ENCODE measurements at places on chromosomes 4 and X.

GRCh38 chrX:154348114-154348531 lies 26.3 kb downstream of the FLNA start:
- H3K4me3 ChIP-seq, result no peak overlapping the region
- no peak overlapping the region for H3K27ac ChIP-seq
- no peak for DNase-seq

GRCh38 chr4:37650481-37650880 lies 35.7 kb downstream of the RELL1 start:
- H3K27me3 ChIP-seq, result no peaks in the 10 kb centered on the region
- peaks cover 14% of the 10 kb centered on the region for H3K36me3 ChIP-seq
- DNase-seq, result no peak
- H3K4me1 ChIP-seq, result peaks cover 5% of the 10 kb centered on the region
- H3K4me3 ChIP-seq, result no peak overlapping the region

- H3K27me3 ChIP-seq, result no peaks in the 10 kb centered on the region
- H3K4me1 ChIP-seq, result no peaks in the 10 kb centered on the region
- H3K27ac ChIP-seq, result no peak overlapping the region
- no peaks in the 10 kb centered on the region for H3K36me3 ChIP-seq
- no peak overlapping the region for H3K4me3 ChIP-seq
- DNase-seq, result no peak
These were observed 280.2 kb upstream of the GALNTL6 start for GRCh38 chr4:171532968-171533367.

- DNase-seq, result no peak
- no peak overlapping the region for H3K27ac ChIP-seq
- H3K27me3 ChIP-seq, result no peaks in the 10 kb centered on the region
- H3K4me1 ChIP-seq, result no peaks in the 10 kb centered on the region
- no peak overlapping the region for H3K4me3 ChIP-seq
- no peaks in the 10 kb centered on the region for H3K36me3 ChIP-seq
These were observed 38.8 kb upstream of the MAD2L1 start for GRCh38 chr4:120105472-120105871.

GRCh38 chr4:123819362-123820035 lies 422.9 kb downstream of the SPRY1 start:
- no peaks in the 10 kb centered on the region for H3K4me1 ChIP-seq
- no peak overlapping the region for H3K4me3 ChIP-seq
- no peaks in the 10 kb centered on the region for H3K27me3 ChIP-seq
- H3K27ac ChIP-seq, result no peak overlapping the region
- H3K36me3 ChIP-seq, result no peaks in the 10 kb centered on the region

- no peak for DNase-seq
- peaks cover 4% of the 10 kb centered on the region for H3K4me1 ChIP-seq
- no peak overlapping the region for H3K27ac ChIP-seq
- no peaks in the 10 kb centered on the region for H3K27me3 ChIP-seq
- no peak overlapping the region for H3K4me3 ChIP-seq
These were observed 22.3 kb downstream of the RAP1GDS1 start for GRCh38 chr4:98283219-98284189.

DNA sequence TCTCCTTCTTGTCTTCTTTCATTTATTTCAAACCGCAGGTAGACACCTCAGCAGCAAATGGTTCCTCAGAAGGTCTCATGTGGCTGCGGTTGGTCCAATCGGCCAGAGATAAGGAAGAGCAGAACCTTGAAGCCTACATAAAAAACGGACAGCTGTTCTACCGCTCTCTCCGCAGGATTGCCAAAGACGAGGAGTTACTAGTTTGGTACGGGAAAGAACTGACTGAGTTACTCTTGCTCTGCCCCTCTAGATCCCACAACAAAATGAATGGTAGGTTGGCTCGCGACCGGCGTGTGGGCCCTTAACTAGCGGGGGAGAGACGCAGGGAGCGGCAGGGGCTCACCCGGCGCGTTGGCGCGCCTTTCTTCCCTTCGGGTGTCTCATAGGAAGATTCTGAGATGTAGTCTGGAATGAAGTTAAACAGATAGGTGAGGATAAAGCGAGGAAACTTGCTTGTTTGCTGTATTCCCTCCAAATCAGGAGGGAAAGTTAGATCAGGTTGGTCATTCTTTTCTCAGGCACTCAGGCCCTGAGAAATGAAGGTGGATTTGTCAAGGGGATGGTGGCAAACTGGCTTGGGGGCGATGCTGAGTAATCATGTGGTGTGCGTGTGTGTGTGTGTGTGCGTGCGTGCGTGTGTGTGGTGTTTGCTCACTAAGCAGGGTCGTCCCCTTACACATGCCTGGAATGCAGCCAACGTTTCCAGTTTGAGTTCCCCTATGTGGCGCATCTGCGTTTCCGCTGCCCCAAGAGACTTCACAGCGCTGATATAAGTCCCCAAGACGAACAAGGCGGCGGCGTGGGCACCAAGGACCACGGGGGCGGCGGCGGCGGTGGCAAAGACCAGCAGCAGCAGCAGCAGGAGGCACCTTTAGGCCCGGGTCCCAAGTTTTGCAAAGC lies 4.2 kb downstream of the PRDM8 start:
- peaks cover 27% of the 10 kb centered on the region for H3K36me3 ChIP-seq
- peak overlapping the region; percentile 65 for H3K27ac ChIP-seq
- H3K4me3 ChIP-seq, result peak overlapping the region; percentile 68
- peaks cover 19% of the 10 kb centered on the region for H3K4me1 ChIP-seq
- peak; percentile 75 for DNase-seq

GRCh38 chr4:86810847-86811246 lies 38.3 kb downstream of the SLC10A6 start:
- no peaks in the 10 kb centered on the region for H3K27me3 ChIP-seq
- H3K4me3 ChIP-seq, result no peak overlapping the region
- no peak for DNase-seq
- H3K4me1 ChIP-seq, result no peaks in the 10 kb centered on the region

DNA sequence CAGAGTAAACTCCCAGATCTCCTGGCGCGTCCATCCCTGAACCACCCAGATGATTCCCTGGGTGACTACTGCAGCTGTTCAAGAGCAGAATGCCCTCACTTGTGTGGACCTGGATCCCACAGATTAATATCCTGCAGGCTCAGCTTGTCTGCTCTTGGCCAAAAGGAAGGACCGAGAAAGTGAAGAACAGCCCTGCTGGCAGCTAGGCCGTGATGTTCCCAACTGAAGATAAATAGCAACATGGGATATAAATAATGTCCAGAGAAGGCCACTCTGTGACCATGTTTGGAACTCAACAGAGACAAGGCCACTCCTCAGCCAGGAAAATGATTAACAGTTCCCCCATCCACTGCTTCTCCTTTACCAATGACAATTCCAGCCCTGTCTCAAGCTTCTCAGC lies 21.5 kb downstream of the SUPT20HL2 start:
- H3K27ac ChIP-seq, result no peak overlapping the region
- no peak for DNase-seq
- no peaks in the 10 kb centered on the region for H3K36me3 ChIP-seq
- H3K4me1 ChIP-seq, result no peaks in the 10 kb centered on the region
- H3K4me3 ChIP-seq, result no peak overlapping the region
- no peaks in the 10 kb centered on the region for H3K27me3 ChIP-seq

DNA sequence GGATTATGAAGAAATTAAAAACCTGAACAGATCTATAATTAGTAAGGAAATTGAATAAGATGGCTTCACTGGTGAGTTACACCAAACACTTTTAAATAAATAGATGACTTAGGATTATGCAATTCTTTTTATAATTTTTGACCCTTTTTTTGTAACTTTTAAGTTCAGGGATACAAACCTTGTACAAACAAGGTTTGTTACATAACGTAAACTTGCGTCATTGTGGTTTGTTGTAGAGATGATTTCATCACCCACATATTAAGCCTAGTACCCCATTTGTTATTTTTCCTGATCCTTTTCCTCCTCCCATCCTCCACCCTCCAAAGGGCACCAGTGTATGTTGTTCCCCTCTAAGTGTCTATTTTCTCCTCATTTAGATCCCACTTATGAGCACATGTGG lies 75.7 kb downstream of the CPEB2 start:
- H3K36me3 ChIP-seq, result no peaks in the 10 kb centered on the region
- H3K4me1 ChIP-seq, result no peaks in the 10 kb centered on the region
- no peak overlapping the region for H3K4me3 ChIP-seq
- peak; percentile 71 for DNase-seq
- H3K27me3 ChIP-seq, result no peaks in the 10 kb centered on the region
- H3K27ac ChIP-seq, result no peak overlapping the region

DNA sequence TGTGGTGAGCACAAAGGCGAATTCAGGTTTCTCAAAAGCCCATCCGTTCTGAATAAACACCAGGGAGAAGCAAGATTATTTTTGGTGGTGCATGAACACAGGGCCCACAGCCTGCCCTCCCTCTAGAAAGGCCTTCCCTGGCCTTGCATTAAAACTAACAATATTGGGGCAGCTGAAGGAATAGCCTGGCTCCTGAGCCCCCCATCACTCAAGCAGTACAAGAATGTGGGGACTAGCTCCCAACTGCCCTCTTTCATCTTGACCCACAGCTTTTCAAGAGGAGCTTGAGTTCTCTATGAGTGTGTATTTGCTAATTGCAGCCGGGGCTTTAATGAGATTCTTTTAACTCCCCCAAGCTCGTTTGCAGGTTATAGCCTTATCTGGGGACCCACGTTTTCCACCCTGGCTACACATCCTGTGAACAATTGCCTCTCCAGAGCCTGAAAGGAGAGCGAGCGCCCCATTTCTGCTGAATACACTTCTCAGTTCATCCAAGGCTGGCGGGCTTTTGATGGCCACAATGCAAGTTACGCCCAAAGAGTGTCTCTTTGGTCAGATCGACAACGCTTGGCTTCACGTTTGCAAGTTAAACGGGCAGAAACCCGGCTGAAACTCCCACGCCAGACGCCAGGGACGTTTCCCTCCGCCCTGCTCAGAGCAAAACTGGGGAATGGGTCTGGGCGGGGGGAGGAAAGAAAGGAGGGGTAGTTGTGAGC lies 4.7 kb upstream of the GSX2 start:
- H3K4me1 ChIP-seq, result peaks cover 24% of the 10 kb centered on the region
- no peak for DNase-seq
- no peak overlapping the region for H3K4me3 ChIP-seq
- no peak overlapping the region for H3K27ac ChIP-seq
- peaks cover 81% of the 10 kb centered on the region for H3K27me3 ChIP-seq

DNA sequence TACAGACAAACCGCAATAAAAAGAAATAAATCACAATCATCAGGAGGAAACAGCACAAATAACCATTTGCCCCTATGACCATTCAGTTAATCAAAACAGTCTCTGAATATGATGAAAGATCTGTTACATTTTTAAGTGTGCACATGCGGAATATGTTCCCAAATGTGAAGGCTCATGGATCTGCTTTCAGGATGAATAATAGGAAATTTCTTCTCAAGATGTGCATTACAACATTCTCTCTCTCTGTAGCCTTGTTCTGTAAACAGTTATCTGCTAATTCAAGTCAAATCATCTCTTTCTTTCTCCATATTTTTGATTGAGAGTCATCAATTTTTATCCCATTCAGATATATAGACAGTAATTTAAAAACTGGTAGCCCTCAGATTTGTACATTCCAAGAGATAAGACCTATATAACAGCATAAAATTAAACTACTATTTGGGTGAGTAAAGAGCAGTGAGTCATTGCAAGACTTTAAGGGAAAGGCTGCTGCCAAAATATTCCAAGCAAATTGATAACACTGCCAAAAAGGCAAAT lies 433.9 kb upstream of the ATOH1 start:
- peak; percentile 17 for DNase-seq
- H3K4me3 ChIP-seq, result no peak overlapping the region
- H3K4me1 ChIP-seq, result no peaks in the 10 kb centered on the region
- H3K27me3 ChIP-seq, result no peaks in the 10 kb centered on the region
- no peak overlapping the region for H3K27ac ChIP-seq

DNA sequence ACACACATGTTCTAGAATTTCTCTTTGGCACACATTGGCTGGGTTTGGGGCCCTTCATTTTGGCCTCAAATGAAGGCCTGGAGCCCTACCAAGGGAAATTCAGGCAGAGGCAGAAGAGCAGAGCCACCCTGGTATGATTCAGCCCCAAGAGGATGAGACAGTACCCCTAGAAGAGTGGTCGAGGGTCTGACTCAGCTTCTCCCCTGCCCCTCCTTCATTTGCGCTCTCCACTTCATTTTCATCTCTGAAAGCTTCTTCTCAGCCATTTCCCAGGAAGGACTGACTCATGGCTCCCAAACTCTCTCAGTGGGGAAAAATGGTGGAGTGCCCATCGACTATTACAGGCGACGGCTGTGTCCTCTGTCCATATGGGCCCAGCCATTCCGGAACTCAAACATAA lies 43.5 kb downstream of the MAMLD1 start:
- H3K4me1 ChIP-seq, result no peaks in the 10 kb centered on the region
- DNase-seq, result no peak
- no peak overlapping the region for H3K27ac ChIP-seq
- H3K27me3 ChIP-seq, result no peaks in the 10 kb centered on the region
- H3K4me3 ChIP-seq, result no peak overlapping the region

- H3K4me3 ChIP-seq, result no peak overlapping the region
- H3K27me3 ChIP-seq, result no peaks in the 10 kb centered on the region
- no peak overlapping the region for H3K27ac ChIP-seq
These were observed 245.1 kb downstream of the PPP3CA start for GRCh38 chr4:101102114-101102742.

GRCh38 chr4:99817309-99817890 lies 773 bp downstream of the DAPP1 start:
- no peak overlapping the region for H3K27ac ChIP-seq
- no peaks in the 10 kb centered on the region for H3K36me3 ChIP-seq
- no peak for DNase-seq
- no peaks in the 10 kb centered on the region for H3K4me1 ChIP-seq
- H3K4me3 ChIP-seq, result no peak overlapping the region

DNA sequence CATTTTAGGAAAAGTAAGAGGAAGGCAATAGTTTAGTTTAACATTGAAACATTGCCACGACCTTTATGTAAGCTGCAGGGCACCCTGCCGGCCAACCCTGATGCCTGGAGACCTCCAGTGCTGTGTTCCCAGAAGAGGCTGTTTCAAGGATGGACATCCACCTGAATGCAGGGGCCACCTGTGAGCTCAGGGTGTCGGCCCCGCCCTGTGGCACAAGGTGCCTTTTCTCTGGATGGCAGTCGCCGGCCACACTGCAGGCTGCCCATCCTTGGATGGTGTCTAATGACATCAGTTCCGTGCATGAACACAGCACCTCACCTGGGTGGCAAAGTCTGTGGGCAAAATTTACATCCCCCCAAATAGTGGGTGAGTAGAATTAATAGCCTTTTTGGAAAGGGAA lies 180.0 kb downstream of the AFAP1 start:
- no peak for DNase-seq
- no peak overlapping the region for H3K4me3 ChIP-seq
- H3K36me3 ChIP-seq, result peaks cover 78% of the 10 kb centered on the region
- no peaks in the 10 kb centered on the region for H3K27me3 ChIP-seq
- H3K4me1 ChIP-seq, result peaks cover 21% of the 10 kb centered on the region

DNA sequence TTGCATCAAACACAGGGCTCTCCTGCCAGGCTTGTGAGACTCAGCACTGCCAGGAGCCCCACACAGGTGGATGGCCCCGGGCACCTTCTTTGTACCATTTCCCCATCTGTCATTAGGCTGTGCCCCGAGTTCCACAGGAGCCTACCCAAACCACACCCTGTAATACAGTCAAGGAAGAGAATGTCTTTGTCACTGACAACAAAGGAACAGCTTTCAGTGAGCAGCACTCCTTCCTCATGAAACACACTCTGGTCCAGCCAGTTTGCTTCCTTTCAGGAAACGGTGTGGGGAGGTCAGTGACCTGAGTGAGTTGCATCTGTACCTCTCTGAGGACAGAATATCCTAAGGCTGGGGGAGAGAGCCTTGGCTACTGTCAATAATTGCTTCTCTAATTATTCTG lies 53.7 kb downstream of the LNX1 start:
- H3K27ac ChIP-seq, result no peak overlapping the region
- DNase-seq, result no peak
- H3K4me3 ChIP-seq, result no peak overlapping the region
- no peaks in the 10 kb centered on the region for H3K36me3 ChIP-seq
- H3K4me1 ChIP-seq, result peaks cover 2% of the 10 kb centered on the region

- peaks cover 3% of the 10 kb centered on the region for H3K4me1 ChIP-seq
- H3K36me3 ChIP-seq, result no peaks in the 10 kb centered on the region
- H3K4me3 ChIP-seq, result no peak overlapping the region
- no peak overlapping the region for H3K27ac ChIP-seq
These were observed 158.5 kb downstream of the DHRSX start for GRCh38 chrX:2342281-2342688.
